ENCODE measurements at places on chromosomes 12 and 14.

- peak; percentile 5 for DNase-seq
Measured at GRCh38 chr12:94603434-94604365, 46.7 kb downstream of the TMCC3 start.

DNA sequence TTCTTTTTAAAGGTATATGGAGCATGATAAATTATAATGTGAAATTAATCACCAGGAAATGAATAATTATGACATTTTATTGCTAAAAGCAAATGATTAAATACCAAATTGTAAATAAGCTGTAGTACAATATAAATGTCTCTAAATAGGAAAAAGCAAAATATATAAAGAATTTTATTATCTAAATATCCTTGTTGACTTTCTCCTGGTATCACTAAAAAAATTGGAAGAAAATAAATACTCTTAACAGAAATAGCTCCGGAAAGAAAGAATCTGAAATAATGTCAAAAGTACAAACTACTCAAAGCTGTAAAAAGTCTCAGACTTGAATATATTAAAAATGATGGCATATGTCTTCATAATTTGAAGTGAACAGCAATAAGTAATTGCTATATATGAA lies at the start of gene OR11H7:
OR11H7 (plus strand) TSS at position 301 of the 400 bp plus-strand sequence.
- no peak for DNase-seq

DNA sequence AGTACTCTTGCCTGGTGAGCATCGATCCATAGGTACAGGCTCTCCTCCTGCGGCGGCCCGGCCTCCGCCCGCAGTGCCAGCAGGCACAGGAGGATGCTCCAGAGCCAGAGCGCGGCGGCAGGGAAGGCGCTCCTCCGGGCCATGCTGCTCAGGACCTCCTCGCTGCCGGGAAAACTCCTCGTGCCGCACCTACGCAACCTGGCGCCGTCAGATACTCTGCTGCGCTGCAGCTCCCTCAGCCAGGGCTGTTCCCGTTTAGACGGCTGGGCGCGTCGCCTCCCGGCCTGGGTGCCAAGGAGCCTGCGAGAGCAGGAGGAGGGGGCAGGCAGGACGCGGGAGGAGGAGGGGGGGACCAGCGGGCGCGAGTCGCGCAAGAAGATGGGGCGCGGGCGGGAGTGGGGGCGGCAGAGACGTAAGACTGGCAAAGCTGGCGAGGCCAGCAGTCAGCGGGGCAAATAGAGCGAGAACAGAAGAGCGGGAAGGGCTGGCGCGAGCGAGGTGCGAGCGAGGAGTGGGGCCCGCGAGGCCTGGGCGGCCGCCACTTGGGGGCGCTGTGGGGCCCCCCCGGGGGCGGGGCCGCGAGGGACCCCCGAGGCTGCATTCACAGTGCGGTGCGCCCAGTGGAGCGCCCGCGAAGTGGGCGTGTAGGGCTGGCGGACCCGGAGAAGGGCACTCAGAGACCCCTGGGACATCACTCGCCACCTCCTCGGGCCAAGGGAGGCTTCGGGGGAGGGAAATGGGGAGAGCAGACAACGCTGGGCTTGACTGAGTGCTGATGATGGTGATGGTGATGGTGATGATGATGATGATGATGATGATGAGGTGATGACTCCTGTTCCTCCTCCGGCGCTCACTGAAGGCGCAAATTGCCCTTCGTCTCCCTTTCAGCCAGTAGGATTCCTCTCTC lies at the start of gene WIF1:
WIF1 (minus strand) TSS at position 257 of the 907 bp plus-strand sequence; CDS start at position 143, 114 bp downstream.
- no peak for DNase-seq

DNA sequence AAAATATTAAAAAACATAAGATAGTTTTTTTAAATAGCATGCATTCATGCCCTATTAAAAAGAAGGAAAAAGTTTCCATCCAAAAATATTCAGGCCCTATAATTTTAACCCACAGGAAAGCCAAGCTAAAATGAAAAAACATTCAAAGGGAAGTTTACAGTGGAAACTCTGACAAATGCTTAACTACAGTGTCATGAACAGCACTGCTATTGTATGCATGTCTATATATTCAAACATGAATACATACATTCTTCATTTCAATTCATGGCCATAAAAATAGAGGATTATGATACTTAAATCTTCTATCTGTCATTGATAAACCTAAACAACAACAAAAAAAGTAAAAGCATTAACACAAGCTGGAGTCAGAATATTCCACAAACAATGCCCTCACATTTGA lies 67.4 kb downstream of the PPP2R5E start:
- no peak for DNase-seq

- DNase-seq: no peak
Measured at GRCh38 chr12:16796168-16796567, 190.2 kb upstream of the LMO3 start.

- DNase-seq: no peak
Measured at GRCh38 chr12:19390051-19390598, 49.2 kb upstream of the AEBP2 start.

DNA sequence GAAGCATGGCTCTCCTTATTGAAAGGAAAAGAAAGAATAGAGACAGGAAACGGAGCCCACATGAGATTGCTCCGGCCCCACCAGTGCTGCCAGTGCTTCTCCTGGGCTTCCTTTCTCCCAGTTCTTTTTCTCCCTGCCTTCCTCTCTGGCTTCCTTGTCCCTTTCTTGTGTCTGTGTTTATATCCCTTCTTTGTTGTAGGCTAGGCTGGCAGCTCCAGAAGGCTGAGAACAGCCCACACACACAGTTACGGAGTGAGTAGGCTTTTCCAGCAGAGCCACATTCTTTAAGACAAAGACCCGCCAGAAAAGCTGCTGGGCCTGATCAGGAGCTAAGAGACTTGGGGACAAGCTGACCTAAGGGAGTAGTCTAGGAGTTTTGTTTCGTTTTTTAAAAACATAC lies 13.0 kb downstream of the CIPC start:
- DNase-seq: no peak

DNA sequence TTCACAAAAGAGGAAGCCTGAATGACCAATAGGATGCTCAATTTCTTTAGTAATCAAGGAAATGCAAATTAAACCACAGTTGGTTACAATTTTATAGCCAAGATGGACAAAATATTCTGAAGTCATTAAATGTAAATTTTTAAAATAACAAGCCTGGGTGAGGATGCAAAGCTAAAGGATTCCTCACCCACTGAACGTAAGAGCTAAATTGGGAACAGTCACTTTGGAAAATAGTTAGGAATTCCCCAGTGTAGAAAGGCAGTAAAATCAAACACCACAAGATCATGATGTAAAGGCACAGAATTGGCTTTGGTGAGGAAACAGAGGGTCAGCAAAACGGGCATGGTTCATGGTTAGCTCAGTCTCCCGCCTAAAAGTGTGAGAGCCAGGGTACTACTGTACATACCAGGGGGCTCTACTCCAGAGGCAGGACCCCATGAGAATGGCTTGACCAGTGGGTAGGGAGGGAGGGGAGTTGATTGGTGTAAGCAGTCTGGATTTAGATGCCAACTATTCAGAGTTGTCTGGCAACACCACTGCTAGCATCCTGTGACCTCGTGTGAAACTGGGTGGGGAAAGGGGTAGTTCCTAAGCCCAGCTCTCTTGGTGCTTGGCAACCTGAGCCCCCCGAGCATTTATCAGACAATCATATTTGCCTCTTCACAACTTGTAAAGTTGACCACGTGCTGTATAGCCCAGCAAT lies 213.4 kb upstream of the EGLN3 start:
- DNase-seq: no peak

DNA sequence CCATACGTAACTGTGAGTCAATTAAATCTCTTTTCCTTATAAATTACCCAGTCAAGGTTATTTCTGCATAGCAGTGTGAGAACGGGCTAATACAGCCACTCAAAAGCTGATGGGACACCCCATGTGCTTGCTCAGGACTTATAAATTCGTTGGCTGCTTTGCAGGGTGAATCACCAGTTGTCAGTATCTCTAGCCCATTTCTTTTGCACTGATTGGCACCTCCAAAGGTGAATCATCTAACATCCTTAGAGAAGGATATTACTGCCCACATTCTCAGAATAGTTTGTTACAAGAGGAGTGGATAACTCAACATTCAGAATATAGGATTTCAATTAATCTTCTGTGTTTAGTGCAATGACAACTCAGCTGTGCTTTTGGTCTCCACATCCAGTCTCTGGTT lies 601.5 kb downstream of the KCNH5 start:
- DNase-seq: no peak

DNA sequence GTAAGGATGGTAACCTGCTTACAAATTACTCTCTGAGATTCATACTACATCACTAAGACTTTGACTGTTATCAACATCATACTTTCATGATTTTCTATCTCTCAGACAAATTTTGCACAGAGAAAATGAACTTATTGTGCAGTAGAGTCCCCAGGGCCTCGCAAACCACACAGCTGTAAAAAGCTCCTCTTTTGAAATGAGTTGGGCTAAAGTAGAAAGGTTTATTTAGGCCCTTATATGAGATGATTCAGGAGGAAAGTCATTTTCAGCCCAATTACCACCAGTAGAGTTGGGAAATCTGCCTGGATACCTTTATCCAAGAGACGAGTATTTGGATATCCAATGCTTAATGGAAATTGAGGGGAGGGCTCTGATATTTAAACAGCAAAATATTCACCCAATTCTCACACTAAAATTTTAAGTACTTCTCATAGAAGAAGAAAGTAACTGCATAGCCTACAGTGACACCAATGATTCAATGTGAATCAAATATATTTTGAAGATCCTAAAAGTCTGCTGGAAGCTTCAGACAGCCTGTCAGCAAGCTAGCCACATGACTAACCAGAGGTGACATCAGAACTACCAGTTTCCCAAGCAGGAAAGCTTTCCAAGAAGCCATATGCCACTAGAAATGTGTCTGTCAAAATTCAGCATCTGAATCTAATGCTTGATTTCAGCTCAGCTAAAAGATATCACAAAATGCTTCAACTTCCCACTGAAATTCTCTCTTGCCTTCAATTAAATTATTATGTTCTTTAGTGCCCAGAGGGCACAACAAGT lies 190.1 kb upstream of the SYT1 start:
- DNase-seq: no peak

GRCh38 chr14:40280652-40281051 lies 848.4 kb upstream of the FBXO33 start:
- no peak for DNase-seq
